ENCODE measurements at places on chromosomes 16 and 17.

- peak; percentile 92 for DNase-seq
These were observed 26.8 kb downstream of the MPP2 start for GRCh38 chr17:43880420-43880991.

DNA sequence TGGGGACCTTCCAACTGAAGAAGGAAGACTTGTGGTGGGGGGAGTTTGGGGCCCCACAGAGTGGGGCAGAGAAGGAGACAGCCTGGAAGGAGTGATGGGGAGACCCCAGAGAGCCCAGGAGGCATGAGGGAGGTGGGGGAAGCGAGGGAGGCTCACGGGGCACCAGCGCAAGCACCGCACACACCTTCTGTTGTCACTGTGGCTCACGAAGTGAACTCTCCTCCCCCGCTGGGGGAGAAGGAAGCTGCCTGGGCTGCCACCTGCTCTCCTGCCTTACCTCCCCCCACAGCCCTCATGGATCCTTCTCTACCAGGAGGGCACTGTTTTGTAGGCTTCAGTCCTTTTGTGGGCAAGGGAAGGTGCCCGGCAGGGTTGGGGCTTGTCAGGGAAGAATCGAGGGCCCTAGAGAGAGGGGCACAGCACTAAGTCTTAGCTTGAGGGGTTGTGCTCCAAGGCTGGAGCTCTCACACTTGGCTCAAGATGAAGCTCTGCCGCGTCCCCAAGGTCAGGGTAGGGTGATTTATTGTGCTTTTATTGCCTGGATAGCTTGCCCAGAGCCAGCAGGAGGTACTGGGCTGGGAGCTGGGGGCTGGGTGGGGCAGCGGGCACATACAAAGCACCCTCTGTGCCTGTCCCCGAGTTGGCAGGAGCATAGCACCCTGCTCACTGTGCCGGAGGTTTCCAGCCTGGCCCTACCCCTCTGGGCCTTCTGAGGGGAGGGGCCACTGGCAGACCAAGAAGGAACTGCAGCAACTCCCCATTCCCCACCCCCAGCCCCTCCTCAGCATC lies 4.6 kb upstream of the STARD3 start:
- DNase-seq: no peak

DNA sequence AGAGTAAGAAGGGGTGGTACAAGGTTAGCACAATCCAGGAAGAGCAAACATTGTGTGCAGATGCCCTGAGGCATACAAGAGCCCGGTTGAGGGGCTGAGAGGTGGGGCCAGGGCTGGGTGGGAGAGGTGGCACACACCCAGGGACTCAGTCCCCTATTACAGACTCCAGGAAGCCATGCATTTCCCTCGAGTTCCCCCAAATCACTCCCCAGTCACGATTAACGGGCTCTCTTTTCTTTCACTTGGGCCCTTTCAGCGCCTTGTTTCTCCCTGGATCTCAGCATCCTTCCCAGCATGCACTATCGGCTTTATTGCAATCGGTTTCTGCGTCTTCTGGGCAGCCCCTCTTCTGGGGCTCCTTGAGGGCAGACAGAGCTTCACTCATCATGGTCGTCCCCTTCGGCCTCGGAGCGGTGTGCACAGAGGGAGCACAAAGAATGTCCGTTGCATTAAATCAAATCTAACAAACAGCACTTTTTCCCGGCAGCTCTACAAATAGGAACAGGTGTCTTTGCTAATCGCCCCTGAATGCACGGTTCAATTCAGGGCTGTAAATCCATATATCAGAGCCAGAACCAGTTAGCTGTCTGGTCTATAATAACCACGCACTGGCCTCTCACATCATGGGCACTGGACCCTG lies 184.6 kb upstream of the HSBP1 start:
- no peak for DNase-seq

DNA sequence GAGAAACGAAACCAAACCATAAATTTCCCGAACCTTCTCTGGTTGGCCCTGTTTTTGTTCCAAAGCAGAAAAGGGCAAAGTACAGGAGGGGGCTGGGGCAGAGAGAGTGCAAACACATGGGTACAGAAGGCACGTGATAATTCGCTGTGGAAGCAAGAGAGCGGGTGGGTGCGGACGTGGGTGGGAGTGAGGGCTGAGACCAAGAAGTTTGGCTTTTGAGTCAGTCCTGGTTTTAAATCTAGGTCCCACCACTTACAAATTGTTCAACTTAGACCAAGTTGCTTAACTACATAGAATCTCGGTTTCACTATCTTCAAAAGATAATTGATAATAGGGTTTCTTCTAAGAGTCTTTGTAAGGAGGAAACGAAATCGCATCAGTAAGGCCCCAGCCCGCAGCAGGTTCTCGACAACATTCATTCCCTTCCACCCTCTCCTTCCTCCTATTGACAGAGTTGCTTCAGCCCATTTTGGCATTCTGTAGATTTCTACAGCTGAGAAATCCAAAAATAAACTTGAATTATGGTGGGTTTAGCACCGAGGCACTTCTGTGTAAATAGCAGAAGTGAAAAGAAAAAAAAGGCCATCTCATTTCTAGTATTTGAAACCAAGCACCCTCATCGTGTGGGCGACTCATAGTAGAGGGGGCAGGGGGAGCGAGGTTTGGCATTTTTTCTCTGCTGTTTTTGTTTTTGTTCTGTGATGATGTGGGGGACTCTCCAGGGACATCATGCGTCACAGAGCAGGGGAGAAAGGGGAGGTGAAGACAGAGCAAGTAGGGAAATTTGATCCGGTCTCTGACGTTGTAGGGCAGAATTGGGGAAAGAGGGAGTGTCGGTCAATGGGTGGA lies 33.6 kb upstream of the CCR7 start:
- DNase-seq: no peak

DNA sequence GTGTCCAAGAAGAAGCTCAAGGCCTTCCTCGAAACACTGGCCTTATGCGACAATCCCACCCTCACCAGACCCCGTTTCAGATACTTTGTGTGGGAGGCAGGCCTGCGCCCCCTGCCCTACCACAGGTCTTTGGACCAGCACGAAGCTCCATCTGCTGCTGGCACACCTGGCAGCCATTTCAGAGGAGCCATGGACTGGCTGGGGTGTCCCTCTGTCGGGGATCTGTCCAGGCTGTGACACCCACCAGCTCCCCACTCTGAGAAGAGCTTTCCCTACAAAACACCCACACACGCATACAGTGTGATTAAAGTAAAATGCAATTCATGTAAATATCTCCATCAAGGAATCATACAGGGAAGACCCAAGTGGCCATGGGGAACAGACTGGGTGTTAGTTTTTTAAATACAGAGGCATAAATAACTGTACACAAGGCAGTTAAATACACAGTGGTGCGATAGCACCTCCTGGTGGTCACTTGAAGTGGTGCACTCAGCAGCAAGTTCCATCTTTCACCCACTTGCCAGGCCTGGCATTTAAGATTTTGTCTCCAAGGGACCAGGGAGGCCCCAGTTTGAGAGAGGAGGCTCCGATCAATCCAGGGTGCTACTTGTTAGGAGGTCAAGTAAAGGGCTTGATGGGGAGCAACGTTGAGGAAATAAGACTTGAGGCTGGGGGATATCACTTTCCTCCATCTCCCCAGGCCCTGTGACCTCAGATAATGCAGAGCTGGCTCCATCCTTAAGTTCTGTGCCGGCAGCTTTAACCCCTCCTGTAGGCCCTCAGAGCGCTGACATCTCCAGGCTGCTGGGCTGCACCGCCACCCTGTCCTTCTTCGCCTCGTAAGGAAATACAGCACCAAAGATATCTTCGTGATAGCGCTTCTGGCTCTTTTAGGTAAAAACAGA lies 43.6 kb downstream of the NOS2 start:
- DNase-seq: no peak

DNA sequence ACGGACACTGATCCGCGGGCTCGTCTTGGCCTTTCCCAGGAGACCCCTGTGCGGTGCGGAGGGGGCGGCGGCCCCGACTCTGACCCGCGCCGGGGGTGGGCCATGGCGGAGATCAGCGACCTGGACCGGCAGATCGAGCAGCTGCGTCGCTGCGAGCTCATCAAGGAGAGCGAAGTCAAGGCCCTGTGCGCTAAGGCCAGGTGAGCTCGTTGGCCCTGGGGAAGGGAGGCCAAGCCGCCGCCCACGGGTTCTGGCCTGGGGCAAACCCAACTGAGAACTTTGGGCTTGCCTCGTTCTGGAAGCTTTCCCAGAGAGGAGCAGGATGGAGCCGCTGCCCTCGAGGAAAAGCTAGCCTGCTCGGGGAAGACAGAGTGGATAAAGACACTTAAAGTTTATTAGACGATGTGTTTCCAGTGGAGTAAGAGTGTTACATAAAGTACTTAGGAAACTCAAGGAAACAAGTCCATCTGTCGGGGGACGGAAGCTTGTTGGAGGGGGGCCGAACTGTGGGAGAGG lies 540 bp downstream of the PPP4C start:
- DNase-seq: no peak

DNA sequence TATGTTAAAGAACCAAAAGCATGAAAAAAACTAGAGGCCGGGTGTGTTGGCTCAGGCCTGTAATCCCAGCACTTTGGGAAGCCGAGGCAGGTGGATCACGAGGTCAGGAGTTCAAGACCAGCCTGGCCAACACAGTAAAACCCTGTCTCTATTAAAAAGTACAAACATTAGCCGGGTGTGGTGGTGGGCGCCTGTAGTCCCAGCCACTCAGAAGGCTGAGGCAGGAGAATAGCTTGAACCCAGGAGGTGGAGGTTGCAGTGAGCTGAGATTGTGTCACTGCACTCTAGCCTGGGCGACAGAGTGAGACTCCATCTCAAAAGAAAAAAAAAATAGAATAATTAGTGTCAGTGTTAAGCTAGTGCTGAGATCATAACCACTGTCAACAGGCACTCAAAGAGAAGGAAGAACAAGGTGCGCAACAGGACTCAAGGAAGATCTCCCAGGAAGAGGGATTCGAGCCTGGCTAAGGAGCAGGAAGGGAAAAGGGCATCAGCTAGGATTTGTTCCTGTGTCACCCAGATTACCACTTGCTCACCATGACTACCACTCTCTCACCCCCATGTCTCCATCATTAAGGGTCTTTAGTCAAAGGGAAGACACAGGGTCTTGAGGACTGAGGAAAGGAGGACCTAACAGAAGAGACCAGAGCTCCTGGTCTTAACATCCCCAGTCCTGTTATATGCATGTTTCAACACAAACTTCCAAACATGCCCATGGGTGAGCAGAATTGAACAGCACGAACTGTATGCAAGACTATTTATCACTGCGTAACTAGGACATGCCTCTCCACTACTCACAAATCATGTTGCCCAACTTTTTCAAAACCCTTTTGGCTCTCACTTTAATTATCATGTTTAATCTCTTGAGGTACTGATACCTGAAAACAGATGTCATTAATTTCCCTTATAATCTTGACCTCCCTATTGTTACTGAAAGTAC lies 88.3 kb upstream of the PLEKHM1 start:
- peak; percentile 3 for DNase-seq

DNA sequence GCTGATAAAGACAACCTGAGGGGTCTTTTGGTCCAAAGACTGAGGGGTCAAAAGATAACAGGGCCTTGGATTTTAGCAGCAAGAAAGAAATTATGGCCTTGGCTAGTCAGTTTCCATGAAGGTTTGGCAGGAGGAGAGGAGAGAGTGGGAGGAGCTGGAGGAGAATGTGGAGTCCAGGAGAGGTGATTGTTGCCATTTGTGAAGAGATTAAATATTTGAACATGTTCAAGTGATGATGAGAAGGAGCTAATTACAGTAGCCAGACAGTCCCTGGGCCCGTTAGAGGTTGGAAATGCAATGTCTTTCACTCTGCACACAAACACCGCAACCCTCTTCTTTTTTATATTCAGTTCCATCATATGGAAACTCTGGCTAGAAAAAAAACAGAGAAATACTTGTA lies 68.6 kb downstream of the TNRC6C start:
- DNase-seq: no peak

DNA sequence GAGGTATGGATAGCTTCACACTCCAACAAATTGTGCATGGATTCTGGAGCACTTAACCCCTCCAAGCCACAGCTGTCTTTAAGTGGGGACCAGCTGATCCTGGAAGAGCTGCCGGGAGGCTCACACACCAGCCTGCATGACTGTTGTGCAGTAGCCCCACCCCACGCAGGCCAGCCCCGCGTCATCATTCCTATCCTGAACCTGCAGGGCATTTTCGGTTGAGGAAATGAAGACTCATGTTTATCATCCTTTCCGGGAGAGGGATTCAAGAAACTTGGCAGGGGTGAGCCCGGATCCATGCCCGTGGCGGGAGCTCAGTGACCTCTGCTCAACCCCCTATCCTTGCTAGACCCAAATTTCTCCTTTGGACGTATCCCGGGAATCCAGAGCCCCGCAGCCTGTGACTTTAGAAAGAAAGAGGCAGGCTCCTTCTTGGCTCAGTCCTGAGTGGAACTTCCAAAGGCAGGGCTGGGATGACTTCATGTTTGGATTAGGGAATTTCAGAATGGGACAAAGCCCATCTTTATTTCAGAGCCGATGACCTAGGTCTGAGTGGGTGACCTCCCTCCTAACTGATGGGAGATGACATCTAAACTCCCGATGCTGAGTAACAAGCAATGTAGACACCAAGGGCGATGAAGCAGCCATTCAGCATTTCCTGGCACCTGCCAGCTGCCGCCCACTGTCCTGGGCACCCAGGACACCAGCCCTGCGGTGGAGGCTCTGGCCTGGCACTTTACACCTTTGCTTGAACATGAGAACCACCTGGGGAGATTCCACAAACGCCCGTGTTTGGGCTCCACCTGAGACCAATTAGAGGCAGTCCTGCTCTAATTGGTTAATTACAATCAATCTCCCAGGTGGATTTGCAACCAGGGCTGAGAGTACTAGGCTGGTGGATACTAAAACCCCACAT lies 43.3 kb upstream of the CMIP start:
- no peak for DNase-seq

GRCh38 chr17:80146121-80147034 lies 550 bp downstream of the EIF4A3 start:
- peak; percentile 43 for DNase-seq

GRCh38 chr16:86044241-86044671 lies 145.3 kb downstream of the IRF8 start:
- peak; percentile 93 for DNase-seq

DNA sequence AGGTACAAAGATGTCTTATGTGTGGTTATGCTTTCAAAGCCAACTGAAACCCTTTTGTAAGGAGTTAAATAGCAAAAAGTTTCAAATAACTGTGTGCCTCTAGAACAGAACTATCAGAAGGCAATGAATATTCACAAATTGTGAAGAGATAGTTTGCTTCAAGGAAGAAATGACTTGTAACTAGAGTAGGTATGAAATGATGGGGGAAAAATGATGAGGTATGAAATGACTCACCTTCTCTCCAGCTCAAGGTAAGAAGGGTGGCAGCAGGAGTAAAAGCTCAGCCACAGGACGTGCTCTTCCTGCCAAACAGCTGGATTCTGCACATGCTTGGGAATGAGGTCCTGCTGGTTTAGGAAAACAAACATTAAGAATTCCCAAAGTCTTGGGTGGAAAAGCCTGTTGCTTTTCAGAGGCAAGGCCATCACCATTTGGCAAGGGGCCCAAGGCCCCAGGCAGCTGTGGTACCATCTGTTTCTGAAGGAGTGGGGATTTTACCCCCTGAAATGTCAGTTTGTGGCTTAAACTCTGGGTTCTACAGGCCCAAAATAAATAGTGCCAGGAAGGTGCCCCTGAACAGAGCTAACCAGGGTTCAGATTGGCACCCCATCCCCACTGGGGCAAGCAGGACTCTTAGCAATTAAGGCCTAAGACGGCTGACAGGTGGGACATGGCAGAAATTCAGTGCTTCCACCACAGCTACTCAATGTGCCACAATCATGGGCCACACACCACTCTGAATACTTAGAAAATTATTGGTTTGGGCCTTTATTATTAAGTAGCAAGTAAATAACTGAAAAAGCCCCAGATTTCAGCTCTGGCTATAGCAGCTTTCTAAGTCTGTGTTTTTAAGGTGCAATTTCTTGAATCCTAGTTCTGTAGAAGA lies 13.3 kb downstream of the HERPUD1 start:
- no peak for DNase-seq

Measured in iPS-NIHi11 (cell line).